ENCODE measurements at places on chromosomes 13 and 19.

DNA sequence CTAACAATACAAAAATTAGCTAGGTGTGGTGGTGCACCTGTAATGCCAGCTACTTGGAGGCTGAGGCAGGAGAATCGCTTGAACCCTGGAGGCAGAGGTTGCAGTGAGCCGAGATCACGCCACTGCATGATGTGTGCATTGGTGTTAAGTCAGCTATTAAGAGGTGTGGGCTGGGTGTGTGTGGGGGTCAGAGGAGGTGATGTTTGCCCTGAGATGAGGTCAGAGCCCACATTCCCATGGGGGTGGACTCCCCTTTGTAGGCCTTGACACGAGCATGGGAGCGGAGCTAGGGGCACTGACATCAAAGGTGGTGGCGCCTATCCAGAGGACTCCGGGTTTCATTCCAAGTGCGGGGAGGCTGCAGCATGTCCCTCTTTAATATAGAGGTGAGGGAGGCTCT, 34.6 kb upstream of the LDLR start:
- DNase-seq: no peak

DNA sequence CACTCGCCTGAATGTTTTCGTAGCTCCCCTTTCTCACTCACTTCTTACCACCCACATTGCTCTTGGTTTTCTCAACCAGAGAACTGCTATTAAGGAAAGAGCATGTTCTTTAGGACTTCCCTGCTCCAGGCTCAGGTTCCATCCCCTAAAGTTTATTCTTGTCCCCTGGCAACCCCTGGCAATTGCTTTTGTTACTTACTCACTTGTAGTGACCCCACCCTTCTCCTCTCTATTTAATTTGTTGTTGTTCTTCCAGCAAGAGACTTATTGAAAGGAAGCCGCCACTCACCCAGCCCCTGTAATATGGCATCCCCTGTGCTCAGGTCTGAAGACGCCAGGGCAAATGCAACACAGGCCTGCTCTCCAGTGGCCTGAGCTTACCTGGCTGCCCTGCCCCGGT, 233.7 kb upstream of the SOX21 start:
- DNase-seq: no peak

DNA sequence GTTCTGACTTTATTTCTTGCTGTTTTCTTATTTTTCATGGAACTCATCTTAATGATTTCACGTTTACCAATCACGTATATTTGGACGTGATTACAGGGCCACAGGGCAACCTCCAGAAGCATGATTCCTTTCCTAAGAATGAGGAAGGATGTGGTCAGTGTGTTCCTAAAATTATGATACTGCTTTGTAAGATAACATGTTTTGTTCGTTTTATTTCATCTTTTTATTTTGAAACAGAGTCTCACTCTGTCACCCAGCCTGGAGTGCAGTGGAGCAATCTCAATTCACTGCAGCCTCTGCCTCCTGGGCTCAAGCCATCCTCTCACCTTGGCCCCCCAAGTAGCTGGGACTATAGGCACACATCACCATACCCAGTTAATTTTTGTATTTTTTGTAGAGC, 24.8 kb upstream of the LAIR1 start:
- no peak for DNase-seq

DNA sequence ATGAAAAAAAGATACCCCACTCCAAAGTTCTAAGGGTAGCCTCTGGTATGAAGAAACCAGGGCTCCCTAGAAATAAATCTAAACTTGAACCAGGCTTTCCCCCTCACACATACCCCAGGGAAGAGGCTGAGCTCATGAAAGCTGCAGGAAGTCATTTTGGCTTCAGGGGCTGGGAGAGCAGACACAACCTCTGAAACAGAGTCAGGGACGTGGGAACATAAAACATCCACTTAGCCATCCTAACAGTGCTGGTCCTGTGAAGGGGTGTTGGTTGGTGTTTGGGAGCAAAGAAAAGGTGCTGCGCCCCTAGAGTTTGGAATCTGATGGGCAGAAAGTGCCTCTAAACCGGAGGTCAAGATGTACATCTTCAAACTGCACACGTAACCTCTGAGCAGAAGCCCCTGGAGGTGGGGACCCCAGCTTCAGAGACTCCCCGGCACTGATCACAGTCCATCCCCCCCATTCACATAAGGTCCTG, 15.8 kb downstream of the RAB3D start:
- DNase-seq: no peak

GRCh38 chr13:113078902-113079780, 26.4 kb upstream of the F7 start:
- DNase-seq: no peak

- no peak for DNase-seq
Measured at GRCh38 chr19:18594824-18595373, 6.3 kb downstream of the REX1BD start.

DNA sequence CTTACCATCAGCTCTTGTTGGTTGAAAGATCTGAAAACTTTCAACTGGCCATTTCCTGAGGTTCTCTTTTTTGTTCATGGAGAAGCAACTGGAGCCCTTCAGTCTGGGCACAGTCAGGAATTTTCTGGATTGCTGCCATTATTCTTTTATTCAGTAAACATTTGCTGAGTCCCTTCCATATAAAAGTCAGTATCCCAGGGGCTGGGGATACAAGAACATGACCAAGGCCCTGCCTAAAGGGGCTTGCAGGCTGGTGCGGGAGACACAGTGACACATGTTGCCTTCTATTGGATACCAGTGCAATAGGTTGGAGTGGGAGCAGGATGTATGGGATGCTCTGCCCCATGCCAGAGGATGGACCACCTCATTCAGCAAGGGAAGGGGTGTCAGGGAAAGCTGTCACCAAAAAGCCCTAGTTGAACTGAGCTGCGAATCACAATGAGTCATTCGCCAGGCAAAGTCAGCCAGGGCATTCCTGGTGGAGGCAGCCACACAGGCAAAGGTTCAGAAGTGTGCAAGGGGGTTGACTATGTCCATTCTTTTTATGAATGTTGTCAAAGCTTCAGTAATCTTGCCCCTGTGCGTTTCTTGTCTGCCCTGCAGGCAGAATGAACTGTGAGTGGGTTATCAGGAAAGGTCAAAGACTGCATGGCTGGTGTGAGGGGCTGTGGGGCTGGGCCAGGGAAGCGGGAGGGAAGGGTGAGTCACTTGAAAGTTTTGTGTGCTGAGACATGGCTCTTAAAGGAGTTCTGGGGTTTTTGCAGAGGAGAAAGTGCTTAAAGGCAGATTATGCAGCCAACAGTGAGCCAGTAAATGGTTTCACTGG, 395.9 kb downstream of the KCNRG start:
- DNase-seq: peak; percentile 32

- no peak for DNase-seq
Measured at GRCh38 chr13:45142440-45143345, 22.4 kb downstream of the GTF2F2 start.

- no peak for DNase-seq
Measured at GRCh38 chr19:10818301-10819123, 17.5 kb downstream of the TMED1 start.

DNA sequence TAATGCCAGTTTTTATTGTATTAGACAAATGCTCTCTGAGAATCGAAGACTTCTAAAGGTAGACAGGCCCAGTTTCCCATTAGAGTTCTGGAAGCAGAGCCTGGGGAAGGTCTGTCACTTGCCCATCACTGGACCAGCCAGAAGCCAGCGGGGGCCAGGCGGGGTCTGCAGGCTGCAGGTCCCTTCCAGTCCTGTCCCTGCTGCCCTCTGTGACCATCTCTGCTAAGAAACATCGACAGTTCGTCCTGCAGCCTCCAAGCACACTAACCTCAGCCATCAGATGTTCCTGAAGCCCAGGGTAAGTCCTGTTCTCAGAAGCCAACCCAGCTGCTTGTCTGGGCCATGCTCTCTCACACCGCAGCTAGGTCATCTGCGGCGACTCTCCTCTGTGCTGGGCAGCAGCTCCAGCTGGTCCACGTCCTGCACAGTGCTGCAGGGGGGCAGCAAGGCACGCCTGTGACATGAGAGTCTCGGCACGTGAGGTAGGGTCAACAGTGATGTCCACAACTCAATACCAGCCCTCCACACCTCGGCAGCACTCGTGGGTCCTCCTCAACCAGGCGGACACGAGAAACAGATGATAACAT, 2.9 kb upstream of the ADPRHL1 start:
- DNase-seq: no peak

DNA sequence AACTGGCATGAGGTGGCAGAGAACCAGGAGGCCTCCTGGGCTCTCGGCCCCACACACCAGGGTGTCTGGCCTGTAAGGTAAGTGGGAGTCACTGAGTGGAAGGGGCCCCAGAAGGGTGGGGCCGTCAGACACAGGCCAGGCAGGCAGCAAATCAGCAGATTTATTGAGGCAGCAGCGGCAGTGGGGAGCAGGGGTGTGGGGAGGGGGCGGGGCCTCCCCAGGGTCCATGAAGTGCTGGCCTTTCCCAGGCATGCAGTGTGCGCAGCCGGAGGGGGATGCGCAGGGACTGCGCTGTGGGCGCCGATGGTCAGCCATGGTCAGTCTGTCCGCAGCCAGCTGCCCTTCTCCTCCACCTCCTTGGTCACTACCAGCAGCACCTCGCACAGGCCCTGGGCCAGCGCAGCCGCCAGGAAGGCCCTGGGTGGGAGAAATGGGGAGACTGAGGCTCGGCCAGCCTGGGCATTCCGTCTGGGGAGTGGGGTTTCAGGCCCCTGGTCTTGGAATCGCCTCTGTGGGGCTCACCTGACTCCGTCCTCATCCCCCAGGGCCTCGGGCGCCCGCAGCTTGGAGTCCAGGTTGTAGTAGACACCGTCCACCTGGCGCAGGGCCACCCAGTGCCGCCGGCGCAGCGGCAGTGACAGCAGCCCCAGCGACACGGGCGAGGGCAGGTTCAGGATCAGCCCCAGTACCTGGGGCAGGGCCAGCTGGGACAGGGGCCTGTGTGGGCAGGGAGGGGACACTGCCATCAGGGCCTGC, 5.0 kb downstream of the JOSD2 start:
- DNase-seq: no peak

DNA sequence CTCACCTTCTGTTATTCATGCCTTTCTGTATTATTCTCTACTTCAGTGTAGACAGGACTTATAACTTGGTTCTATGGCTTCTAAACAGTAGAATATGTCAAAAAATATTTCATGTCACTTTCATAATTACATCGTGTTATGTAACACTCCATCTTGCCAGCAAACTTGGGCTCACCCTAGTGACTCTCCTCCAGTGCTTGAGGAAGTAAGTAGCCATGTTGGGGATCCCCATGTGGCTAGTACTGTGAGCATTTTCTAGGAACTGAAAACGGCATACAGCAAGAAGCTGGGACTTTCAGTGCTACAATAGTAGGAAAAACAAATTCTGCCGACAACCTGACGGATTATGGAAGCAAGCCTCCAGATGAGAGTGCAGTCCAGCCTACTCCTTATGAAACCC, 495.6 kb downstream of the SLITRK6 start:
- no peak for DNase-seq

- DNase-seq: no peak
Measured at GRCh38 chr13:104936304-104936703, 1599.2 kb downstream of the EFNB2 start.

GRCh38 chr13:61110732-61111131, 304.9 kb downstream of the PCDH20 start:
- no peak for DNase-seq

GRCh38 chr13:111184458-111185401, 69.6 kb downstream of the ARHGEF7 start:
- DNase-seq: no peak

DNA sequence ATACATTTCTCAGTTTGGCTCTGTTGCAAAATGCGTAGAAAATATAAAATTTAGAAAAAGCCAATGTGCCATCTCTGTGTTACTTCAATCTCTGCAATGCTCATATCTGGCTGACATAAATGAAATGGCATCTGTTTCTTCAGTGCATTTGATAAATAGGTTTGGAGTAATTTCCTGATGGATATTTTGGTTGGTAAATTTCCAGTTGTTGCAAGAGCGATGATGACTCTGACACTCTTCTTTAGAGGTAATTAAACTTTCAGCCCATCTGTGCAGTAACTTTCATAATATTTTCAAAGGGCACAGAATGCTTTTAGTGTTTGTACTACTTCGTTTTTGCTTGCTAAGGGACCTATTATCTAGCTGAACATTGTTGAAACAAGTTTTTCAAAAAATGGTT, 1286.4 kb downstream of the PCDH9 start:
- DNase-seq: no peak

DNA sequence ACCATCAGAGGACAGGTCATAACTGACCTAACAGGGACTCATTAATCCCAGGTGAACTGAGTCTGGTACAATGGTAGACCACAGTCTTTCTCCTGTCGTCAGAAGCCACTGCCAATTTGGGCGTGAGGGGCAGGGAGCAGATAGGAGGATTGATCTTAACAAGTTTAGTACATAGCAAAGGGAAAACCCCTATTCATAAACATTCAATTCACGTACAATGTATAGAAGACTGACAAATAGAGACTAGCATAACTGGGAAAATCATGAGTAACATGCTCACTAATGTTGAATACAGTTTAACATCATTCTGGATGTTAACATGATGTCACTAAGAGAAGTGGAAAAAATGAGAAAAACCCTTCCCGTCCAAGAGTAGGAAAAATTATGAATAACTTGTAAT, 54.1 kb downstream of the SLC7A1 start:
- no peak for DNase-seq

GRCh38 chr13:29905845-29906244, 55.4 kb upstream of the UBL3 start:
- DNase-seq: no peak

DNA sequence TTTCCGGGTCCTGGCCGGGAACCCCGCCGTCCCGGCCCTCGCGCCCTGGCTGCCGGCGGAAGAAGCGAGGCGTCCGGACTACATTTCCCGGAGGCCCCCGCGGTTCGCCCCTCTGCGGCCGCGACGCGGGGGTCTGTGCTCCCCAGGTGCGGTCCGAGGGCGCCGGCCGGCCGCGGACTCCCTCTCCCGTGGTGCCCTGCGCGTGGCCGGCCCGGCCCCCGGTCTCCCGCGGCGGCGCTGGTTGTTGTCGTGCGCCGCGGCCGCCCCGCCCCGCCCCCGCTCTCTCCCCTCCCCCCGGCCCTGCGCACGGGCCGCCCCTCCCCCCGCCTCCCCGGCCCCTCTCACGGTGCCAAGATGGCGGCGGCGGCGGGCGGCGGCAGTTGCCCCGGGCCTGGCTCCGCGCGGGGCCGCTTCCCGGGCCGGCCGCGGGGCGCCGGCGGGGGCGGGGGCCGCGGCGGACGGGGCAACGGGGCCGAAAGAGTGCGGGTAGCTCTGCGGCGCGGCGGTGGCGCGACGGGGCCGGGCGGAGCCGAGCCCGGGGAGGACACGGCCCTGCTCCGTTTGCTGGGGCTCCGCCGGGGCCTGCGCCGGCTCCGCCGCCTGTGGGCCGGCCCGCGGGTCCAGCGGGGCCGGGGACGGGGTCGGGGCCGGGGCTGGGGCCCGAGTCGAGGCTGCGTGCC, at the start of gene KMT2B:
TSS of gene KMT2B (plus strand) at position 339 of the 680 bp plus-strand sequence. CDS start at position 355, 16 bp downstream.
- DNase-seq: no peak

DNA sequence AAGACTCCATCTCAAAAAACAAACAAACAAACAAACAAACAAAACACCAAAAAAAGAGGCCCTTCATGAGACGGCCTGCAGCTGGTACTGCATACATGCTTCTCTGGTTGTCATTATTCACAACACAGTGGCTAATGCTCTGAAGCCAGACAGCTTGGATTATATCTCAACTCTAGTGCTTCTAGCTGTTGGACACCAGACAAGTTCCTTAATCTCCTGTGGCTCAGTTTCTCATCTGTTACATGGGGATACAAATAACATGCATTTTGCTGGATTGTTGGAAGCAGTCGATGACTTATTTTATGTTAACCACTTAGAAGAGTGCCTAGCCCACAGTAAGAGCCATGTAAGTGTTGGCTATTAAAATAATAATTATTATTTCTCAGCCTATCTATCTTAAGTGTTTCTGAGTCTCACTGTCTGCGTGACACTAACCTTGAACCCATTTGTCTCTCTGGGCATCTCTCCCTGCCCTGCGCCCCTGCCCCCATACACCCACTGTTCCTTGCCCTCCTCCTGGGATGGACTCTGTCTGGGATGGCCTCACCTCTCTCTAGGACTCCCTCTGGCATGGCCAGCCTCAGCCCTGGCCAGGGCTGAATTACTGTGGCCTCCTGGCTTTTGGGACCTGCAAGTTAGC, 3.1 kb upstream of the JUNB start:
- no peak for DNase-seq
